Kidney tubule cell (primary cell): ENCODE measurements at places on chromosomes 3 and 15.
A peak's percentile ranks its signal among the peaks of the same experiment; 100 is the strongest.

- no peak for DNase-seq
Measured at GRCh38 chr15:63703641-63704240, 106.6 kb downstream of the FBXL22 start.

GRCh38 chr15:76149291-76149915 is 89.6 kb downstream of the TMEM266 start:
- no peak for DNase-seq

- DNase-seq, result peak; percentile 66
Measured at GRCh38 chr3:63967675-63968611, 55.4 kb downstream of the PSMD6 start.

DNA sequence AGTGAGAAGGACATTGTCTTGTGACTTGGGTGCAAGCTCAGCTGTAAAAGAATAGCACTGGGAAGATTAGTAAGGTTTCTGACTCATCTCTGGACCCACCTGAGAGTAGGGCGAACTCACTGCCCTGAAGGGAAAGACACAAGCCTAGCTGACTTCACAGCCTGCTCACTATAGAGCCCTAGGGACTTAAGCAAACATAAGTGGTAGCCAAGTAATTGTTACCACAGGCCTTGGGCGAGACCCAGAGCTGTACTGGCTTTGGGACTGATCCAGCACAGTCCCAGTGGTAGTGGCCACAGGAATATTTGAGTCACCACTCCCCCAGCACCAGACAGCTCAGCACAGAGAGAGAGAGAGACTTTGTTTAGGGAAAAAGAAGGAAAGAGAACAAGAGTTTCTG is 429.9 kb downstream of the TBL1XR1 start:
- DNase-seq, result peak; percentile 92

DNA sequence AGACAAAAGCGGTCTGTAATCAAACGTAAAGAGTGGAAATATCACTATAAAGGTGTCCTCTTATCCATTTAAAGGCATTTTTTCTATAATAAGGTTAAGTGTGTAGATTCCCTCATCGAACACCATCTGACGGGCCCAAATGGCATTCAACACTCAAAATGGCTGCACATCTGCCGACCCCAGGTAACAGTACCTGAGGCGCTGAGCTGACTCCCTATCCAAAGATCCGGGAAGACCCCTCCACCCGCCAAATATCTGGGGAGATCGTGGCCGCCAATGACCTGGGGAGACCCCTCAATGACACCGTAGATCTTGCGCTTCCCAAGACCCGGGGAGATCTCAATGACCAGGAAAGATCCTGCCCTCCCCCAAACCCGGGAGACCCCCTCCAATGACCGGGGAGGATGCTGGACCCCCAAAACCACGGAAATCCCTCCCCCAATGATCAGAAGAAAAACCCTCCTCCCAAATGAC is 476 bp downstream of the IP6K2 start:
- DNase-seq, result peak; percentile 47

DNA sequence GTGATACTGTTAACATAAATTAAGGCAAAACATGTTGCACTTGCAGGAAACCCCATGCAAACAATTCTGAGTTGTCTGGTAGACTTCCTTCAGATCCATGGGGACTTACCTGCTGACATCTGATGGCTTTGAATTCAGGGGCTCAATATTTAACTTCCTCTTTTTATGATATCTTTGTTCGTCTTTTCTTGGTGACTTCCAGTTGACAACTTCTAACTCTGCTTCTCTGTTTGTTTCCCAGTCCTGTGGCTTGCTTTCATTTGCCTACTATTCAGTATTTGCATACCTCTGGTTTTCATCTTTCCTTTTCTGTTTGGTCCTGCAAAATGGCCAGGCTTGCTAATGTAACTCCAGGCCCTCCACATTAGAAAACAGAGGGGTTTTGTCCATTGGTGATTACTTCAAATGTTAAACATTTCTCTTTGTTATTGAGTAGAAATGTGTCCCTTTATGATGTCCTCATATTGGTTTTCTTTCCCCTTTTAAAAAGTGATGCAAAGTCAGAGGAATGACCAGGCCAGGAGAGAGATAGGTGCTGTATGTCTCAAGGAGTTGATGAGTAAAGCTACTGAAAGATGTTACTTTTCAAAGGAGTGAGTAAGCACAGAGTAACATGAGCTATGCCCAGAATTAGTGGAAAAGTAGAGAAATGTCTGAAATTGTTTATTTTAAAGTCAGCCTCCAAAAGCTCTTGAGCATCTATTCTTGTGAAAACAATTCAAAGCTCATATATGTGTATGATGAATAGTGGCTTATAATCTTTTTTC is 335.9 kb downstream of the LPP start:
- peak; percentile 36 for DNase-seq

DNA sequence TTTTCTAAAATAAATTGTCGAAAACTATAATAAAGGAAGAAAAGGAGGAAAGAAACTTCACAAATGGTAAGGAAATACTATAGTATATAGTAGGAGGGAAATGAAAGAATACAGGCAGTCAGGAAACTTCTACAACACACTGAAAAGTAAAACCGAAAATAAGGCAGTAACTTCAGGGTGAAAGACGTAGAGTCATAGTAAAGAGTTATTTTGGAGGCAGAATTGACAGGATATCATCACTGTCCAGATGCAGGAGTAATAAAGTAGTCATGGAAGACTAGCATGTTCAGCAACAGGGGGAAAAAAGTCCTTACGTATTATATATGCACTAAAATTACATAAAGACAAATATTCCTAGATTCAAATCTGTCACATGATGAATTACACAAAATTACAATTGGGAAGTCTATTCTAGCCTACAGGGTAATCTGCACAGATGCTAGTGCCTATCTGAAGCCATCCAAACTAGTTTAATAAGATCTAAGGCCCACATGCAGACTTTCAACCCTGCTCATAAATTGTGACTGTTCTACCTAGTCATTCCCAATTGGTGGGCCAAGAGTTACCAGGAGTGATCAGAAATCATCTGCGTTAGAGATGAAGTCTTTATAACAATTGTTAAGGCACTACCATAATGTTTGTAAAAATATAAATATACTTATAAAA is 14.0 kb downstream of the VPS13C start:
- DNase-seq, result no peak

- peak; percentile 68 for DNase-seq
Measured at GRCh38 chr15:74847432-74847831, 4.5 kb upstream of the ULK3 start.

DNA sequence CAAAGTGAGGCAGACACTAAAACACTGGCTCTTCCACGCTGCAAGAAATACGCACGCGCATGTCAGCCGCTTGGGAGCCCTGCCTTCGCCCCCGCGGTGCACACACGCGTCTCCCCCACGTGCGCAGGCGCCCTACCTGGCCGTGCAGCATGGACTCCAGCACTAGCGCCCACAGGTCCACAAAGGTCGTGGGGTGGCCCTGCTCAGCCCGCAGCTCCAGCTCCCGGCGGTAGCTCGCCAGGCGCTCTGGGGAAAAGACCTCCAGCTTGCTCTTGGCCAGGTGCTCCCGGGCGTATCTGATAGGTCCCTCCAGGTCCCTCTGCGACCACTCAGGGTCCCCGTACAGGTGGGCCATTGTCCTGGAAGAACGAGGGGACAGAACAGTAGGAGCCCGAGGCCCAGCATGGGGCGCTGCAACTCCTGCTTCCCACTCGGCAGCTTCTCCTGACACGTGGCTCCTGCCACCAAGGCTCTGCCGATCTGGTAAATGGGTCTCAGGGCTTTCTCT is 14.9 kb downstream of the PLA2G4D start:
- DNase-seq, result no peak

GRCh38 chr3:38636464-38636863 is 13.0 kb downstream of the SCN5A start:
- no peak for DNase-seq

DNA sequence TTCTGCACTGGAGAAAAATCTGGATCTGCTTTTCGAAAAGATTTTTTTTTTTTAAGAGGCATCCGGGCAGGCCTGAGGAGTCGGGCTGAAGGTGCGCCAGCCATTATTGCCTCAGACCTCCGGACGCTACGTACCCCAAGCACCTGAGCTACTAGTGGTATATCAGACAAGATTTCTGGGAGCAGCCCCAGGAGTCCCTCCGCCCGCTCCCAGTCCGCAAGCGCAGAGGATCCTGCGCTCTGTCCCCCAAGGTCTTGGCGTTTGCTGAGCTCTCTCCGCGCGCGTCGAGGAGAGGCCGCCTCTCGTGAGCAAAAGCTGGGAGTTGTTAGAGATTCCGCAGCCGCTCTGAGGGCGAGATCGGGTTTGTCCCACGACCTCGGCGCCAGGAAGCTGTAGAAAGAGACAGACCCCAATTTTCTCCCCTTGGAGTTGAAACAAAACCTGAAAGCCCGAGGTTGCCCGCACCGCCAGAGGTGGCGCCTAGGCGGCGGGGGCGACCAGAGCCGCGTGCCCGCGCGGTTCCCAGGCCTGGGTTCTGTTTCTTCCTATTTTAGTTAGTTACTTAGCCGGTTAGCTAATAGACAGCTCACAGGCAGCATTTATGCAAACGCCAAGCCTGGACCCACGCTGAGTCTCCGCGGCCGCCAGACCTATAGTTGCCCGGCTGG is 72.5 kb upstream of the POLG start:
- DNase-seq, result no peak

- DNase-seq, result no peak
Measured at GRCh38 chr15:67474405-67475110, 46.4 kb upstream of the C15orf61 start.

GRCh38 chr15:69074843-69075224 is 60.3 kb downstream of the NOX5 start:
- DNase-seq, result peak; percentile 53

GRCh38 chr3:73141525-73141924 is 80.1 kb downstream of the EBLN2 start:
- no peak for DNase-seq

GRCh38 chr15:45133561-45133920 is 3.7 kb downstream of the DUOX1 start:
- no peak for DNase-seq

DNA sequence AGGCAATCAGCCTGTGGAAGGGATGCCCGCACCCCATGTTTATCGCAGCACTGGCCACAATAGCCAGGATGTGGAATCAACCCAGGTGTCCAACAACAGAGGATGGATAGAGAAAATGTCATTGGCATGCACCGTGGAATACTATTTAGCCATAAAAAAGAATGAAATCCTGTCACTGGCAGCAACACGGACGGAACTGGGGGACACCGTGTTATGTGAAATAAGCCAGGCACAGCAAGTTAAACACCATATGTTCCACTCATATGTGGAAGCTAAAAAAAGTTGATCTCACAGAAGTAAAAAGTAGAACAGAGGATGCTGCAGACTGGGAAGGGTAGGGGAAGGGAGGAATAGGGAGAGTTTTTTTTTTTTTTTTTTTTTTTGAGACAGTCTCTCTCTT is 15.6 kb downstream of the MELTF start:
- DNase-seq, result no peak

GRCh38 chr15:69209661-69210060 is 49.2 kb downstream of the GLCE start:
- DNase-seq, result no peak

- no peak for DNase-seq
Measured at GRCh38 chr15:70812827-70813364, 41.1 kb downstream of the LARP6 start.

GRCh38 chr3:100560426-100560825 is 49.0 kb upstream of the ADGRG7 start:
- no peak for DNase-seq

- peak; percentile 53 for DNase-seq
Measured at GRCh38 chr3:101128786-101129185, 135.6 kb upstream of the ABI3BP start.
